Mucosa of gallbladder (tissue), 1 donor: ENCODE measurements at places on chromosomes 5 and 9. TPM values are rescaled to one million over a fixed set of nuclear protein-coding genes. Genes with fewer than 3 reads are reported as not detected.
A peak's percentile ranks its signal among the peaks of the same experiment; 100 is the strongest.

Gene AJM1
- 19.4 TPM for total RNA-seq

DNA sequence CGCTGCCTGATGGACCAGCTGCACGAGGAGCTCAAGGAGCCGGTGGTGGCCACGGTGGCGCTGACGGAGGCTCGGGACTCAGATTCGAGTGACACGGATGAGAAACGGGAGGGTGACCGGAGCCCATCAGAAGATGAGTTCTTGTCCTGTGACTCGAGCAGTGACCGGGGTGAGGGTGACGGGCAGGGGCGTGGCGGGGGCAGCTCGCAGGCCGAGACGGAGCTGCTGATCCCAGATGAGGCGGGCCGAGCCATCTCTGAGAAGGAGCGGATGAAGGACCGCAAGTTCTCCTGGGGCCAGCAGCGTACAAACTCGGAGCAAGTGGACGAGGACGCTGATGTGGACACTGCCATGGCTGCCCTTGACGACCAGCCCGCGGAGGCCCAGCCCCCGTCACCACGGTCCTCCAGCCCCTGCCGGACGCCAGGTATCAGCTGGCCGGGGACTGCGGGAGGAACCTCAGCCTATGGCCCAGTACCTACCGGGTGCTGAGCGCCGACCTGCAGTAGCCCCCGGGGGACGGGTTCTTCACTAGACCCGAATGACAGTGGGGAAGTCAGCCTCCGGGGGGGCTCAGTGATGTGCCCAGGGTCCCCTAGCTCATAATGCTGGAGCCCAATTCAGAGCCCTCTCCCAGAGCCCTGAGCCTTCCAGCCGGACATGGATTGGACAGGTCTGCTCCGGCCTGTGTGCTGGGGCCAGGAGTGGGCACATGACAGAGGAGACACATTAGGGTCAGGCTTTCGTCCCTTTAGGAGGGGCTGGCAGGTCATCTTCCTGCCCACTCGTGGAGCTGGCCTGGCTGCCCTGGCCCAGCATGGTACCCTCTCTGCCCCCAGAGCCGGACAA, 33.0 kb downstream of the USP20 start:
- DNase-seq, result no peak

GRCh38 chr5:71938895-71939294, 168.4 kb upstream of the MAP1B start:
- DNase-seq, result peak; percentile 81

GRCh38 chr5:145991044-145991575, 54.7 kb downstream of the SH3RF2 start:
- DNase-seq, result no peak

GRCh38 chr5:124671193-124671592, 75.2 kb downstream of the ZNF608 start:
- no peak for DNase-seq

DNA sequence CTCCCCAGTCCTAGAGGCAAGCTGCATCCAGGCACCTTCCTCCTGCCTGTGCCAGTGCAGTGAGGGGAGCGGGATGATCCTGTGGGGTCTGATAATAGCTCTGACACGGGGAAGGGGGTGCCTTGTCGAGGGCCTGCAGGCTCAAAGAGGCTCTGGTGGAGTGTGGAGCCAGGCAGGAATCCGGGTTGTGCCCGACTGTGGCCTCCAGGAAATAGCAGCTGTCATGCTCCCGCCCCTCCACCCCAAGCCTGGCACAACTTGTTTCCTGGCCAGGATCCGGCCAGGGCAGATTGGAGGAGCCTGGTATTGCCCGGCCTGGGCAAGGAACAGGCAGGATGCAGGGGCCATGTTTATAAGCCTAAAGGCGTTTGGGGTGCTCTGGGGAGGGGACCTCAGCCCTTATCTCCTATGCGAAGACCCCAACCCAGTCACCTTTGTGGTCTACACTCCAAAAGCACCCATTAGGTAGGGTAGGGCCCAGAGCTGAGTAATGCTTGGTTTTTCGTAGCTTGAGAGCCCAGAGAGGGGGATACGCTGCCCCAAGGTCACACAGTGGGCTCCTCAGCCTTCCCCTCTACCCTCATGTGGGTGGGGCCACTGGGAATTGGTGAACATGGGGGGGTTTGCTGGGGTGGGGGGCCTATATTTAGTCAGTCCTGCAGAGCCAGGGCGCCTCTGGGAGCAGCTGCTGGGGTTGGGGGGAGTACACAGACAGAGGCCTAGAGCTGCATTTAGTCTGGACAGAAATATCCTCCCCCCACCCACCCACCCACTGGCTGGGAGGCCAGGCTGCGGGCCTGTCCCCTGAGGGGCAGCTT, 12.2 kb downstream of the CXXC5 start:
- DNase-seq, result peak; percentile 85

DNA sequence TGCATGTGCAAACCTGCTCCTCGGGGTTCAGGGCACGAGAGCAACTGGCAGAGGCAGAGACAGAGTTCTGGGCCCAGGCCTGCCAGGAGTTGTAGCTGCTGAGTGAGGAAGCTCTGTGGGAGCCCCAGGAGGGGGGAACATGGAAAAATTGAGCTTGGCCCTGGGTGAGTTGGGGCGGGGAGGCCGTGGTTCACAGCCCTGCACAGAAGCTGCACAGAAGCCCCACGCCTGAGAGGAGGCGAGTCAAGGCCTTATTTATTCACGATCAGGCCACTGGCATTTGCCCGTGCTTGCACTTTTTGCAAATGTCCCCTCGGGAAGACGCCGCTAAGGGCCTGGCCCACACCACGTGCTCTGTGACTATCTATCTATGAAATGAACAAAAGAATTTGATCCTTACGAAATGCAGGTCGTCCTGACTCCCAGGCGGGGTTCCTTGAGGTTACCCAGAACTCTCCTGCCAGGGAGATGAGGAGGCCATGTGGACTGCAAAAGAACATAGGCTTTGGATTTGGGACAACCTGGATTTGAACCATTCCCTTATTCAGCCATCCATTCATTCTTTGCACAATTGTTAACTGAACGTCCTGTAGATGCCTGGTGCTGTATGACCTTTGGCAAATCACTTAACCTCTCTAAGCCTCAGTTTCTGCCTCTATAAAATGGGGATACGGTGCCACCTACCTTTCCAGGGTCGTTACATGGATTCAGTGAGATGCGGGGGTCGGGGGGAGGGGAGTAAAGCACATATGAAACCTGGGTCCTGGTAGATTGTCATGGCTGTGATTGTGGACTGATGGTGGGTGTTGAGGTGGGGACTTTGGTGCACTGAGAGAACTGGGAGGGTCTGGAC, 17.9 kb downstream of the COL27A1 start:
- DNase-seq, result no peak

DNA sequence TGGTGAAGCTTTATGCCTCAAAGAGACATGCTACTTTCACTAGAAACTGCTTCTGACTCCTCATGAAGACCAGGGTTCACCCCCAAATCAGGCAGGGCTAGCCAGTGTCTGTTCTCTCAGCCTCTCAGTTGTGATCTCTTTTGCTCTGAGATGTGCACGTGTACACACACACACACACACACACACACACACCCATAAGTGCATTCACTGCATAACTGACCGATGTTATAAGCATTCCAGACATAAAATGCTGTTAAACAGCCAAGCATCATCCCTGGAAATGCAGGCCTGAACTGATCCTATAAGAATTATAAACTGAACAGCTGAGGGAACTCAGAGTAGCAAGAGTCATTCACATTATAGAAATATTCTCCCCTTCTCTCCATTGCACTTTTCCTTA, 85.0 kb downstream of the FSTL4 start:
- no peak for DNase-seq

Gene PCDHGB2
- total RNA-seq, result 5.1 TPM

Gene STC2
- 10.3 TPM for total RNA-seq

Gene IL3
- total RNA-seq, result not detected

Gene SIT1
- total RNA-seq, result 2.7 TPM
